ENCODE measurements at places on chromosomes 13 and 19.

DNA sequence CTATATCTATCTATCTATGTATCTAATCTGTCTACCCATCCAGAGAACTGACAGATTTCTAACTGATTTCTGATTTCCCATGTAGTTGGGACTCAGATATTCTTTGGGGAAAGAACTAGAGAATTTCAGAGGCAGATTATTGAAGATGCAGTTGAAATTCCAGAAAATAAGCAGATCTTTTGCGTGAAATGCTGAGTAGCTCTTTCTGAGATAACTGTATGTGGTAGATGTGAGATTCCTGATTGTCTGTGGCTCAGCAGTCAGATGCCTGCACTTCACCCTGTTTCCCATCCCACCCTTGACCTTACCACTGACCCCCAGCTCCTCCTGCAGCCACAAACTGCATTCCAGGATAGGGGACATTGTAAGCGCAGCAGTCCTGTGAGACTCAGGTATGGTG is 61.5 kb downstream of the DGKH start:
- DNase-seq = no peak

DNA sequence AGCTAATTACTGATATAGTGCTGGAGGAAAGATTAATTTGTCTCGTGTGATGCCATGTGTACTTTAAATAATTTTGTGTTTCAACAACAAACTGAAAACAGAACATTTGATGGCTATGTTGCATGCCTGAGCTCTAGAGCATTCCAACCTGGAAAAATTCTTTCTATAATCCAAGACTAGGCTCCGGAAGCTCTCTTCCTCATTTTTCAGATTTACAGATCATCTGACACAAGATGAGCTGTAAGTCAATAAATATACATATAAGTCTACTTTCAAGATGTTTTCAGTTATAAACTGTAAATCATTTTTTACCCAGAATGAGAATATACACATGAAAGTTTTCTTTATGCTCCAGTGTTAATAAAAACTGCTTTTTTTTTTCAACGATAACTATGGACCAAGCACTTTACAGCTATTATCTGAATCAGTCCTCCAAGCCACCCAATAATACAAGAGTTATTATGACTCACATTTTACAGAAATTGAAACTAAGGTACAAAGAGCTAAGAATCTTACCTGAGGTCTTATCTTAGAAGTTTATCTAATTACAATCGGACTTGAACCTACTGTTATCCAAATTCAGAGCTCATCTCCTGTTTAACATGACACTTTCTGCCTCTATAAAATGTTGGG is 6.4 kb upstream of the FOXO1 start:
- no peak for DNase-seq

DNA sequence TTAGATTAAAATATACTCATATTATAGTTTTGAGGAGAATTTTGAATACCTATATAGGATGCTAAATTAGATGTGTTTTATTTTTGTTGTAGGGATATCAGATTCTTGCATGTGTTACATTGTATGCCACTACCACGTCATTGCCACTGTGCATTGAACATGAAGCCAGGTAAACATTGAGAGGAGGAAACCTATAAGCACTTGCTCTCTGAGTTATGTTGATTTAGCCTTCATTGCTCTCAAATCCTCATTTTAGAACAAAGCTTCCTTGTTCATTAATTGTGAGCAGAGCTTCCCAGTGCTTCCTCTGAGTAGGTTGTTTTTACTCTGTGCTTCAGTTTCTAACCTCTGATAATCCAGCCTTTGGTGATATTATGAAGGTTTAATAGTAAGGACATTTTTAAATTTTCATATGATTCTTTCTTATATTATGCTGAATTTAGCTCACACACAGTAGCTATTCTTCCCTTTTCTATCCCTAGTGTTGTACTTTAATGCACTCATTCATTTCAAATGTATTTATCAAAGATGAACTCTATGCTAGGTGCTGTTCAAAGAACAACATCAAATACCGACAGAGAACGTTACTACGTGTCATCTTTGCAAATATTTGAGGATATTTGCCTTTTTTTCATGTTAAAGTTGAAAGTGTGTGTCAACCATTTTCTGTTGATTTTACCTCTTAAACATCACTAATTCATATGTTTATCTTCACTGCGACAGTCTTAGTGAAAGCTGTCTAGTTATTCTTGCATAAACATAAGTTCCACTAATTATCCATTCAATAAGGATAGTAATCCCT is 1448.0 kb upstream of the MIR17HG start:
- DNase-seq = no peak

DNA sequence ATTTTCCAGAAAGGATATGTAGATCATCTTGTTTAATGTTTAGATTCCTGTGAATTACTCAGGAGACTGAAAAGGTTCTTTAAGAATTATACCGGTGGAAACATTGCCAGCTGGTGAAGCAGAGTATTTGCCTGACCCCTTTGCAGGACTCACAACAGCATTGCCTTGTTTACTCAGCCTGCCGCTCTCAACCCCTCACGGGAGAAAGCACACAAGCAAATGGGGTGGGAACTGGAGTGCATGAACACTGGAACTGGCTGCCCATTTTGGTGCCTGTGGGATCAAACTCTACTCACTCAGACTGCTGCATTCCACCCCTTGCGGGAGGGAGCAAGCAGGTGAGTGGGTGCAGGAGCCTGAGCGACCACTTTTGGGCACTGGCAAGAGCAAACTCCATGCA is 804.7 kb upstream of the SLITRK1 start:
- DNase-seq = no peak

GRCh38 chr19:52662631-52663030 is 24.5 kb upstream of the ZNF83 start:
- DNase-seq = no peak

GRCh38 chr19:5308451-5309437 is 31.9 kb downstream of the PTPRS start:
- no peak for DNase-seq

- no peak for DNase-seq
Observed at GRCh38 chr19:28543244-28543776, 669.6 kb downstream of the UQCRFS1 start.

DNA sequence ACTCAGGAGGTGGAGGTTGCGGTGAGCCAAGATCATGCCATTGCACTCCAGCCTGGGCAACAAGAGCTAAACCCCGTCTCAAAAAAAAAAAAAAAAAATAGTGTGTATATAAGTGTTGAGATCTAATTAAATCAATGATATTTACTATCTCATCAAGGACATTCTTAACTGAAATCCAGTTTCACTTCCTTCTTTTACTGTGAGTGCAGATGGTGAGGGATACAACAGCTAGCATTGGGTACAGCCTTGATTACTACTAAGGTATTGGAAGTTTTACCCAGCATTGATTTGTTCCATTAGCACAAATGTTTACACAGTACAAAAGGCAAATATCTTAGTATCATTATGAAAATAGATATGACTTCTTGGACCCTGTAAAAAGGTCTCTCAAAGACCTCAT is 546.6 kb downstream of the KCTD12 start:
- no peak for DNase-seq

GRCh38 chr13:27448308-27448707 is 2.1 kb downstream of the MTIF3 start:
- DNase-seq = no peak

DNA sequence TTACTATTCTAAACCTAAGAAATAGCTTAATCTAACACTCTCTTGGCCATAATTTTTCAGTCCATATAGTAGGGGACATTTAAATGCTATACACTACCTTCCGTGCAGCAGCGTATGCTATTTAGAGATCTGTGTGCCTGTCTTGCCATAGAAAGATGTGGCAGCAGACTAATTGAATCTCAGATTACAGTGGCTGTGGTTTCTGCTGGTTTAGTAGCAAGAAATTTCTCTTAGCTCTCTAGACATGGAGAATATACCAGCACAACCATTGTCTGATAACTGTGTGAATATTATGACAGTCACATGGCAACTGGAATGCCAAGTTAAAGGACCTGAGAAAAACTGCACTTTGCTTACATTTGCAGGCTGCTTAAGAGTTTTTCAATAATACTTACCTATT is 672.4 kb upstream of the MIR17HG start:
- no peak for DNase-seq

GRCh38 chr13:80528733-80529132 is 187.8 kb upstream of the SPRY2 start:
- DNase-seq = no peak

DNA sequence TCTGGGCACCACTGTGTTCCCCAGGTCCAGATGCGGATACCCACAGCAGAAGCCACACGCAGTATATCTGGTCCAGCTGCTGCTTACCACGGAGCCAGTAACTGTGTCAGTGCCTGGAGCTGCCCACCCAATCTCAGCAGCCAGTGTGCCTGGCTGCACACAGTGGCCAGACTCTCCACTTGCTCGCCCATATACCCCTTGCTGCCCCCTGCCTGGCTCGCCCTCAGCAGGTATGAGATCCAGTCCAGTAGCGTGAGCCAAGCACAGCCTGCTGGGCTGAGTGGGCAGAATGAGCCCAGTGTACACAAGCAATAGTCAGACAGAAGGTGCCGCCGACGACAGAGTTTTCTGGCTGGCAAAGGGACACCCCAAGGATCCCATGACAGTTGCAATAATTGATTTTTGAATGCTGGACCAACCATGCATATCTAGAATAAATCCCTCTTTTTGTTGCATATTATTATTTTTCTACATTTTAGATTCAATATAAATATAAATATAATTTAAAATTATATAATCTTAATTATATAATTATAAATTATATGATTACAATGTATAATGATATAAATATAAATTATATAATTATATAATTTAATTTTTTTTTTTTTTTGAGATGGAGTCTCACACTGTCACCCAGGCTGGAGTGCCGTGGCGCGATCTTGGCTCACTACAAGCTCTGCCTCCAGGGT is 918.8 kb upstream of the MIR17HG start:
- no peak for DNase-seq

GRCh38 chr13:76635232-76636230 is 250.7 kb downstream of the KCTD12 start:
- no peak for DNase-seq

DNA sequence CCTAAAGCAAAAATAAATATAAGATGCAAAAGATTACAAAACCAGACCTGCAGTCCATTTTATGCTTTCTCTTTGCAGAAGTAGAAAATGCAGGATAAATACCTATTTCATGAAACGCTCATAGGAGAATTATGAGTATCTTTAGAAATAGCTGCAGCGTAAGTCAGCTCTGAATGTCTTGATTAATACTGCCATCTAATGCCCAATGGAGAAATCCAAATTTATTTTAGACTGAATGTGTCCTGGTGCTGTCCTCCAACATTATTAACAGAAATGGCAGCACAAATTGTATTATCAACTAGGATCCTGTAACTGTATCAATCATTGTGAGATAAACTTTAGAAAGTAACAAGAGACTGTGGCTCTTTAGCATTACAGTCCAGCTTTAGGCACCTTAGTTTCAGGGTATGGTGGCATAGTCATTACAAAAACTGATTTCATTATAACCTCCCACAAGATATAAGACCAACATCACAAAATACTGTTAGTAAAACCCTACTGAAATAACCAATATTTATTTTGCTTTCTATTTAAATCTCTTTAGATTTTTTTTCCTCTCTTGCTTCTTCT is 162.1 kb upstream of the MIR17HG start:
- no peak for DNase-seq

DNA sequence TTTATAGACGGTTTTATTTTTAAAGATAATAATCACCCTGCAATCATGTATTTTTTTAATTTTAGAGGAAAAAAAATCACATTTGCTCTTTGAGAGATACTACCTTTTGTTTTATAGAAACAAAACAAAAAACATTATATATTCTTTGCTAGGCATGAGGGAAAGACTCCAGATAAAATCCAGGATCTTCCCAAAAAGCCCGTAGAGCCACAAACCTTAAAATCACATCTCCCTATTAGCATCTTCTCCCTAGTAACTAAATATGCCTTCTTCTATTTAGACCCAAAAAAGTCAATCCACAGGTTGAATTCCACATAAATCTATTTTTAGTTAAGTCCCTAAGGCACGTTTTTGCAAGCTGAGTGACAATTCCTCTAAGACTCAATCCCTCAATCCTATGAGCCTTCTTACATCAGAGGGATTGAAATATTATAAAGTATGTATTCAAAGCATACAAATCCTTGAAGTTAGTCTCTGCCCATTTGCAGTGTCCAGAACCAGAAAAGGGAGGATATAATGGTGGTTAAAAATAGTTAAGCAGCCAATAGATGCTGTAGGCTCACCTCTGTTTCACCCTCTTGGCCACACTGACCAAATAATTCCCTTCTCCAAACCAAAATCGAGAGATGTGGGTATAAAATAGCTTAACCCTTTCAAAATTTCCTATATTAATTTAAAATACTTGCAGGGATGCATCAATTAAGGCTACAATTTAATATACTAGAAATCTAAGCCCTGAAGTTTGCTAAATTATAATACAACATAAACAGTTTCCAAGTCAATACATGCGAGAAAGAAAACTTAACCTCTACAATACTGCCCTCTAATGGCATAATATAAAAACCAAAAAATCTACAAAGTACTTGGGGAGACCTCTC is 64.0 kb downstream of the SERP2 start:
- no peak for DNase-seq

DNA sequence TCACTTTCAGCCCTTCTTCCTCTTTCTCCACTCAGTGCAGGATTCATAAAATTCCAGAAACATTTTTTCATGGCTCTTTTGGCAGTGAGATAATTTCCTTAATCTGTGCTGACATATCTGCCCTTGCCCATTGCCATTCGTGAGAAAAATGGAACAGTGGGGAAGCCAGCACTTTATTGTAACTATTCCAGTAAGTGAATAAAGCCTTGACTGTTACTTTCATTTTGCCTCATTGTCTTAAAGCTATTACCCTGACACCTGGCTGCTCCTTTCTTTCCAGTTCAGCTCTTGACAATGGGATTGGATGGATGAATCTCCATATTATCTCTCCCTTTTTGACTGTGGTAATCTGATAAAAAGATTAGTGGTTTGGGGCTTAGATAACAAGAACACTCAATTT is 1068.1 kb upstream of the PCDH20 start:
- DNase-seq = no peak

DNA sequence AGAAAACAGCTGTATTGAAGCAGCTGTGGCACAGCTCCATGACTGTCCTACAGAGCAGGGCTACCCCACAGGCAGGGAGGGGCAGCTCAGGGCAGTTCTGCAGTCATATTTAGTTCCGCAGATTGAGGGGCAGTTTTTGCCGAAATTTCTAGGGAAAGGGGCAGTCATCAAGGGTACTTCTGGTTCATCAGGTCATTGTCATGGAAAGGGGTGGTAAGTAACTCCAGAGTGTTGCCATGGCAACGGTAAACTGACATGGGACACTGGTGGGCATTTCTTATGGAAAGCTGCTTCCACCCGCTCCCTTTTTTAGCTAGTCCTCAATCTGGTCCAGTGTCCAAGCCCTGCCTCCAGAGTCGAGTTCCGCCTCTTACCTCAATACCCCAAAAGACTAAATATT is 702.8 kb downstream of the LIG4 start:
- DNase-seq = no peak

GRCh38 chr19:8664671-8665057 is 33.9 kb downstream of the ACTL9 start:
- DNase-seq = no peak

Data from stimulated activated CD8-positive, alpha-beta memory T cell treated with anti-CD3 and anti-CD28 coated beads, Interleukin-7, amount 100 ng/mL, for 1 hour (primary cell).